Fibroblast of skin of back (primary cell): ENCODE measurements at places on chromosomes 16 and 17.
A peak's percentile ranks its signal among the peaks of the same experiment; 100 is the strongest.

- DNase-seq, result no peak
These were observed 3.6 kb downstream of the VPS9D1 start for GRCh38 chr16:89716916-89717687.

DNA sequence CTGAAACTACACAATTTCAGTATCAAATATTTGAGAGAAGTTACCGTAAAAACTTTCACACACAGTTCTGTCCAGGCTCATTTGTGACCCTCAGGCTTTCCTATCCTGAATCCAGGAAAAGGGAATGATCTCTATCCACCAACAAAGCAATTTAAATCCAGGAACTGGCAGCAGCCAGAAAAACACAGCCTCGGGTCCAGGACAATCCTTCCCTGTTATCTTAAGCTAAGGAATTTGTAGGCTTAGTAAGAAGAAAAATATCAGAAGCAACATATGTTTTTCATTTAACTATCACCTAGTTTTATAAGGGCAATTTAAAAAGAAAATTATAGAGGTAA, 47.1 kb downstream of the TEX2 start:
- peak; percentile 86 for DNase-seq

DNA sequence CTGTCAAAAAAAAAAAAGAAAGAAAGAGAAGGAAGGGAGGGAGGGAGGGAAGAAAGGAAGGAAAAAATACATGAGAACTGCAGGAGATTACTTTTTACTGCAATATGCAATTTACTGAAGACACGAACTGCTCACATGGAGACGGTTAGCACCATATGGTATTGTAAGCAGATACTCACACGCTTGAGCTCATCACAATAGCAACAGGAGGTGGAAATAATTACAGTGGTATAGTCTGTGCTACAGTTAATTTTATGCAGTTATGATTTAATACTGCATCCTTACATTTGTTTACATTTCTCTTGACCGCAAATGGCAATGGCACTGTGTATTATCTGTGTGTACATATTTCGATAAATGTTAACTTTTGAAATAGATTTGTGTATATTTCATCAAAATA, 21.4 kb upstream of the SLC46A1 start:
- DNase-seq, result no peak

DNA sequence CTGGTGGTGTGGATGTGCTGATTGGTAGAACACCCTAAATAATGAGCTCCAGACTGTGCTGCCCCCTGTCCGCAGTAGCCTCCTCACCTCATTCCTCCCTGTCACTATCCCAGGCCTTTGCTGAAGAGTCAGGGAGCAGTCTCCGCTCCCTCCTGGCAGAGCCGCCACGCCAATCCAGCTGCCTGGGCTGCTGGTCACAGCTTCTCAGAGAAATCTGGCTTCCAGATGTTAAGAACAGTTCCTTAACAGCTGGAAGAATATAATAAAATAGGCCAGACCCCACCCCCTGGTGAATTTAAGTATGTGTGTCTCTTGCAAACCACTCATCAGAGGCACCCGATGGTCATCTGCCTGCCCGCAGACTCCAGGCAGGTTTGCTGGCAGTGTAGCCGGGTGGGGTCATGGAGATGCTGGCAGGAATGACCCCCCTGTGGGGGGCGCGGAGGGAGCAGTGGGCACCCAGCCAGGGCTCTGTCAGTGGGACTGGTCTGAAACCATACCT, 161.0 kb downstream of the CCDC182 start:
- no peak for DNase-seq

DNA sequence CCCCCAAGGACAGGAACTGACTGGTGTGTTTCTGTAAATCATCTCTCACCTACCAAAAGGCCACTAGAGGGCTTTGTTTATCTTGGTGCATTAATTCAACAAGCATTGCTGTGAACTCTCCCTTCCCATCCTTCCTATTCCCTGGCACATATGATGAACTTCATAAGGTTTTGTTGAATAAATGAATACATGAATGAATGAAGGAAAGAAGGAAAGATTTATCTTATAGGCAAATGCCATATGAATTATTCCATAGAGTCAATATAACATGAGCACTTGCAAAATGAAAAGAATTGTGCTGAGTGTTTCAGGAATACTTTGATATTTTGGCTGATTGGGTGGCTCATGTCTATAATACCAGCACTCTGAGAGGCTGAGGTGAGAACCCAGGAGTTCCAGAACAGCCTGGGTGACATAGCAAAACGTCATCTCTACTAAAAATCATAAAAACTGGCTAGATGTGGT, 4.3 kb downstream of the SPDYE4 start:
- peak; percentile 23 for DNase-seq

DNA sequence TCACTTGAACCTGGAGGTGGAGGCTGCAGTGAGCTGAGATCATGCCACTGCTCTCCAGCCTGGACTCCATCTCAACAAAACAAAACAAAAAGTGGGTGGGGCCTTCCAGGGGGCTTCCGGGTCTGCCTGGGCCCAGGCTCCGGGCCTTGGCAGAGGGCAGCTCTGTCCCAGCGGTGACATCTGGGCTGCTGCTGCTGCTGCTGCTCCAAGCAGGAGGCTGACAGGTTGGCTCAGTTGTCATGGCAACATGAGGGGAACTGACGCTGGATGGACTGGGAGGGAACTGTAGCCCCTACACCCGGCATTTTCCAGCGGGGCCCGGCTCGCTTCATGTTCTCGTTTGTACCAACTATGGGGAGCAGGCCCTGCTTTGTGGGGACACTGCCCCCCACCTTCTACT, 4.0 kb downstream of the BAIAP3 start:
- DNase-seq, result no peak

- no peak for DNase-seq
These were observed 862 bp downstream of the GLTPD2 start for GRCh38 chr17:4789701-4789950.

GRCh38 chr16:27539120-27539519, 10.6 kb downstream of the GTF3C1 start:
- DNase-seq, result no peak

DNA sequence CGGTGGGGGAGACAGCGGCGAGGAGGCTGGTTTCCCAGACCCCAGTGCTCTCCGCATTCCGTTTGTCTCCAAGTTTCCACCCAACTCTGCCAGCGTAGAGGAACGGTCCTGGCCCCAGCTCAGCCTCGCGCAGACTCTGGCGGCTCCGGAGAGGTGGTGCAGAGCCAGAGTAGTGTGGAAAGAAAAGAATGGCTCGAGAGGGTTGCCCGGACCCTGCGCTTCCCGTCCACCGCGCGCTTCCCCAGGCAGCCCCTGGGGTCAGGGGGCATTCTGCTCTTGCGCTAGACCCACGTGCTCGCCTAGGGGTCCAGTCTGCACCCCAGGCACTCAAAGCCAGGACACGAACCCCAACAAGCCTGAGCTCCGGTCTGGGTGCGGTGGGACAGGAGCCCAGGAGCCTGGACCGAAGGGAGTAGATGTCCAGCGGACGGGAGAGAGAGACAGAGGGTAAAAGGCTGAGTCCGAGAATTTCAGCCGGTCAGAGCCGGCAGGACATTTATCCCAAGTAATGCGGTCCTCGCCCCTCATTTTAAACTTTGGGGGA, 3.8 kb downstream of the PMP22 start:
- peak; percentile 70 for DNase-seq

- no peak for DNase-seq
These were observed 130.2 kb upstream of the CHMP6 start for GRCh38 chr17:80861418-80861815.

GRCh38 chr16:6576606-6577005, 756.0 kb upstream of the RBFOX1 start:
- no peak for DNase-seq

DNA sequence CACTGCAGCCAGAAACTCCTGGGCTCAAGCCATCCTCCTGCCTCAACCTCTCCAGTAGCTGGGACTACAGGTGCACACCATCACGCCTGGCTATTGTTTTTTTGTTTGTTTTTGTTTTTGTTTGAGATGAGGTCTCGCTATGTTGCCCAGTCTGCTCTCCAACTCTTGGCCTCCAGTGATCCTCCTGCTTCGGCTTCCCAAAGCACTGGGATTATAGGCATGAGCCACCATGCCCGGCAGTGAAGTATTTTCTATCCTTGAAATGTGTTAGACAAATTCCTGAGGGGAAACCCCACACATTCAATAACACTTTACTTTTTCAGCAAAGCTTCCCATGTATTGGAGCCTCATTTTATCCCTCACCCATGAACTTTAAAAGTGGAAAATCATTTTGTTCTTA, 81.2 kb upstream of the KIFC3 start:
- no peak for DNase-seq

DNA sequence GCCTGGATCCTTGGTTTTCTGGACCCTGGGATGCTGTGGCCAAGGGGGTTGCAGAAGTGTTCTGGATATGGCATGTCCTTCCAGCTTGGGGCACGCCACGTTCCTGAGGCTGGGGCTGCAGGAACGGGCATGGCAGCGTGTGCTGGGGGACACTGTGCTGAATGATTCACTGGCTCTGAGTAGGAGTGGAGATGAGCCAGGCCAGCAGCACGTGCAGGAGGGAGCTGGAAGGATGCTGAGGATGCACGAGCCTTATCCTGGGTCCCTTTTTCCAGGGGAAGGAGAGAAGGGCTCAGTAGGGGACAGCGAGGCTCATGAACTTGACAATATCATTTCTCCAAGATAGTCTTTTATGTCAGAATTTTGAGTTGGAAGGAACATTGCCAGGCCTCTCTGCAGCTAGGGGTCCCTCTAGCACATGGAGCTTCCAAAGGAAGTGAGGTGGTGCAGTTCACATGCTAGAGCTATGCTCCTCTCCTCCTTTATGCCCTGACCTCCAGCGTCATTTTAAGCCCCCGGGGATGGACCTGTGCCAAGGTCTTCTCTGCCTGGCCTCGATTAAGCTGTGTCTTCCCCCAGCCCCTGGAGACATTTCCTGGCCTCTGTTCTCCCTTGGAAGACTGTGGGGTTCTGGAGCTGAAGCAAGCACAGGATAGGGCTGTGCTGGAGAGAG, 125.9 kb downstream of the OR1D5 start:
- no peak for DNase-seq

DNA sequence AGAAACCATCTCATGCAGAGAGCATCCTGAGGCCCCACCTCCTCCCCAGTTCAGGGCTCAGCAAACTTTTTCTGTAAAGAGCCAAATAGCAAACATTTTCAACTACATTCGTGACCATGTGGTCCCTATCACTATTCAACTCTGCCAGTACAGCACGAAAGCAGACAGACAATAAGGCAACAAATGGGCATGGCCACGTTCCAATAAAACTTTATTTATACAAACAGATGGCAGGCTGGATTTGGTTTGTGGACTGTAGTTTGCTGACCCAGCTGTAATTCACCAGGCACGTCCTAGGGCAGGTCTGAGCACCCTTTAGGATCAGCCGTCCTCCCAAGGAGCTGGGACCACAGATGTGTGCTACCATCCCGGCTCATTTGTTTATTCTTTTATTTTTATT, 27.1 kb upstream of the GPRC5C start:
- DNase-seq, result no peak

DNA sequence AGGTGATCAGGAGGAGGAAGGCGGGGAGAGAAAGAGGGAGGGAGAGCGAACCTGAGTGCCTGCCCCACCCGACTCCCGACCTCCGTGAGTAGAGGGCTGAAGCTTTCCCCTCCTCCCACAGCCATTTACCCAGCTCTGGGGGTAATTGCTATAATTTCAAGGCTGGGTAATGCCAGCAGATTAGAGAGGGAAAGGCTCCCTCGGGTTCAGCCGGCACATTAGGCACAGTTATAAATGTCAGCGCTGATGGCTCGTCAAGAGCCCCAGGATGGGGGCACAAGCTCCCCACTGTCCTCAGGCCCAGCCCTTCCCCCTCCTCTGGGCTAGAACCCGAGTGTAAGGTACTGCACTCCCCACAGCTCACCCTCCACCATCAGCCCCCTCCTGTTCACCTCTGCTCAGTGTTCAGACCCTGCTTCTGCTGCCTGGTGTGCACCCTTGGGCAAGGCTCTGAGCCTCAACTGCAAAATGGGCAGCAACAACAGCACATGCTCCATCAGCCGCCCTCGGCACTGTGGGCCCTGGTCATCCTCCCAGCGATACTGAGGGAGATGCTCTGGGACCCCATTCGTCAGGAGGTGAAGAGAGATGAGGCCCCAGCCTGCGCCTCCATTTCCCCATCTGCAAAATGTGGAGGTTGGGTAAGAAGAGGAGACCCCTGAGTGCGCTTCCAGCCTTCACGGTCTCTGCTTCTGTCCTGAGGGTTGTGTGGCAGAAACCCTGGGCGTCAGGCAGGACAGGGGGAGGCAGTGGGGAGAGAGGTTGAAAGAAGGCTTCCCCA, 77.2 kb downstream of the NT5M start:
- DNase-seq, result no peak

DNA sequence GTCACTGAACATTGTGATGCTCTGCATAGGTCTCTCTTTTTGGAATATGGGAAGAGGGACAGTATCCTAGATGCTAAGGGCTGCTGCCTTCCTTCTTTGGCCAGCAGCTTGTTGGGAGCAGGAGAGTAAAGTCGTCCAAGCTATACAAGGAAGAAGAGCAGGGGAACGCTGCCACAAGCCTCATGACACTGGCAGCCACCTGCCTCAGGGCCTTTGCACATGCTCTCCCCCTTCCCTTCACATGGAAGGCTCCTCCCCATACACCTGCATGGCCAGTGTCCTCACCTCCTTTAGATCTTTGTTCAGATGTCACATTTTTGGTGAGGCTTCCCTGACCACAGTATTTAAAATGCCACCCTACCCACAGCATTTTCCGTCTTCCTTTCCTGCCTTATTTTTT, 78.1 kb upstream of the CRHR1 start:
- no peak for DNase-seq

DNA sequence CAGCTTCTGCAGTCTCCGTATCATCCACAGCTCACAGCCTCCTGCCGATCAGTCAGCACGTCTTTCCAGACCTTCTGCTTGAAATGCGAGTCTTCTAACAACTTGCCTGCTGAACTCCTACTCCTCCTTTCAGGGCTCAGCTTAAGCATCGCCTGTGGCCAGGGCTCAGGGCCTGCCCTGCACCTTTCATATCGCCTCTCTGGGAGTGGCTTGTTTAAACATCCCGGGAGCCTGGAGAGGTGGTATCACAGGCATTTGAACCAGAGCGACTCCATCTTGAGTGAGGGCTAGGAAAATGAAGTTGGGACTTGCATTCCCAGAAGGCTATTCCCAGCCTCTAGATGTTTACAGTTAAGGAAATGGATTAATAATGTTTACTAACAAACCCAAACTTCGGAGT, 13.9 kb upstream of the CYB561 start:
- no peak for DNase-seq

DNA sequence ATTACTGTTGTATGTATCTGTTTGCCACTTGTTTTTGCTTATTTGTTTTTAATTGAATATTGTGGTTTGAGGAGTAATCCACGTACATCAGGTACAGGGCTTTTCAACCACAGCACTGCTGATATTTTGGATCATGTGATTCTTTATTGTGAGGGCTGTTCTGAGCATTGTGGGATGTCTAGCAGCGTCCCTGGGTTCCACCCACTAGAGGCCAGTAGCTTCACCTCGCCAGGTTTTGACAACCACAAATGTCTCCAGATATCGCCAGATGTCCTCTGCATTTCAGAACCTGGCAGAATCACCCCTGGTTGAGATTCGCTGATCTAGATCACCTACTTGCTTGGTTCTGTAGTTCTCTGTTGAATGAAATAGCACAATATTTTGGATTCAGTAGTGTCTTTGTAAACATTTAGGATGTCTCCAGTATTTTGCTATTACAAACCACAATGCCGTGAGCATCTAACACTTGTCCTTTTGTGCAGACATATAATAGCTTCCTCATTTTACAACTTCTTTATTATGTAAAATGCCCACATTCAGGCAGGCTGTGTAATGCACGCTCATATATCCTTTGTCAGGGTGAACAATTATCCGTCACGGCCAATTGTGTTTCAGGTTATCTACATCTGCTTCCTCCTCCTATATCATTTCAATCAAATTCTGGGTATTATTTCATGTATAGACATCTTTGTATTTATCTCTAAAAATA, 380.3 kb downstream of the SNX29 start:
- no peak for DNase-seq
